Nucleus accumbens (tissue), 56 donors: ENCODE measurements at places on chromosomes 5 and 9.

- no peak for DNase-seq
Measured at GRCh38 chr9:96350866-96351265, 32.6 kb downstream of the SLC35D2 start.

DNA sequence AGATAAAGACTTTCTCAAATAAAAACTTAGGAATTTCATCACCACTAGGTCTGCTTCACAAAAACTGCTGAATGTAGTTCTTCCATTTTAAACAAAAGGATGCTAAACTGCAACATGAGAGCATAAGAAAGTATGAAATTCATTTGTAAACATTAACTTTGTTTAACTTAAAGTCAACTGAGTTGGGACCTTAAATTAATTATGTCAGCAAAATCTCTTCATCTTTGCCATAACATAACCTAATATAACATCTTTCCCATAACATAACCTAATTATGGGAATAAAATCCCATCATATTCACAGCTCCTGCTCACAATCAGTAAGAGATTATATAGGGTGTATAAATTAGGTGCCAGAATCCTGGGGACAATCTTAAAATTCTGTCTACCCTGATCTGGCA is 78.8 kb upstream of the PCSK5 start:
- no peak for DNase-seq

DNA sequence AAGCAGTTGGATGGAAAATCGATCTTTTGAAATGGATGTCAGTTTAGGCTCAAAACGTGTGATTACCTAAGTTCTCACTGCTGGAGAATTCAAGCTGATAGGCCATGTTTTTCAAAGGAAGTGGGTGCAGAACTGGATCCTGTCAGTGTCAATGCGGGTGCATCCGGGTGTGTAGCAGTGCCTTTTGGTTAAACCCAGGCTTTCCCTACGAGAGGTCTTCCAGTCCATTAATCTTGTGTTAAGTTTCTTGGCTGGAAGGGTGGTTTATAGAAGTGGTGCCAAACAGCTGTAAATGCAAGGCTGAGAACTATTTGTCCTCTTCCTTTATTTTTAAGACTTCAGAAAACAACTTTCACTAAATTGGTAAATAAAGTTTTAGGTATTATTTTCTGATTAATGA is 71.9 kb downstream of the DAPK1 start:
- no peak for DNase-seq

DNA sequence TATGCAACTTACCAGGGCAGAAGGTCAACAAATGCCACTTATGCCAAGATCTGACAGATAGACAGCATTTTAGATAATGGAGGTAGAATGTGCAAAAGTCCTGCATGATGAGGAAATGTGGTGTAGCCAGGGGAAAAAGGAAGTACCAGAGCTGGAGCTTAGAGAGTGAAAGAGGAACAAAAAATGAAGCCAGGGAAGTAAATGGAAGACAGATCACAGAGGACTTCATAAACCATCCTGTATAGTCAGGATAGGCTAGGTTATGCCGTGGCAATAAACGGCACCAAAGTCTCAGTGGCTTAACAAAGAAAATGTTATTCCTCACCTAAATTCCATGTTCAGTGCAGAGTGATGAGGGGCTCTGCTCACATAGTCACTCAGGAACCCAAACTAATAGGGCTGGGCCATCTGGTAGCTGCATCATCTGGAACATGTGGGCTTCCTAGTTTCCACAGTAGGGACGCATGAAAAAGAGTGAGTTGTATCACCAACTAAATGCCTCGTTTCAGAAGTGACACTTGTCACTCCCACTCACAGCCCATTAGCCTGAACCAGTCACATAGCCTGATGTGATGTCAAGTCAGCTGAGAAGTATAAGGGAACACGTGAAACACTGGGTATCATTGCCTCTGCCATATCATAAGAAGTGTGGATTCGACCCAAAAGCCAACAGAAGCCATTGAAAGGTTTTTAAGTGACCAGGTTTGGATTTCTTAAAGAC is 70.3 kb downstream of the SH3RF2 start:
- DNase-seq = no peak

GRCh38 chr5:55338810-55339243 is 31.0 kb downstream of the MTREX start:
- DNase-seq = no peak

GRCh38 chr9:125235804-125236519 is 5.2 kb downstream of the HSPA5 start:
- DNase-seq = no peak

DNA sequence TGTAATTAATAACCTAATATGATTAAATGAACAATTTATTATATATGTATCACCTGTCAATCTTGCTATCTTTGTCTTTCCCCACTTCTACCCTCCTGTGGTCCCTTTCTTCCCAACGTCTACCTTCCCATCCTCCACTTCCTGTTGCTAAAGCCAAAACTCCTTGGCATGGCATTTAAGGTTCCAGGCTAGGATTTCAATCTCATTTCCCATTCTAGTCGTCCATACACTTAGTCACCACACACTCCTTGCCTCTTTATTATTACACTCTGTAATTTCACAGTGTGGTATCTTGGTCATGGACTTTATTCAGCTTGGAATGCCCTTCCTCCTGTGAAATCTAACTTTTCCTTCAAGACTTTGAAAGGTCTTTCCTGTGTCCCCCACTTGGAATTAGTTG is 115.3 kb downstream of the SEMA6A start:
- DNase-seq = no peak

GRCh38 chr9:108724652-108725051 is 131.1 kb downstream of the ACTL7B start:
- DNase-seq = no peak

- no peak for DNase-seq
Measured at GRCh38 chr5:96615223-96615622, 47.0 kb upstream of the CAST start.

DNA sequence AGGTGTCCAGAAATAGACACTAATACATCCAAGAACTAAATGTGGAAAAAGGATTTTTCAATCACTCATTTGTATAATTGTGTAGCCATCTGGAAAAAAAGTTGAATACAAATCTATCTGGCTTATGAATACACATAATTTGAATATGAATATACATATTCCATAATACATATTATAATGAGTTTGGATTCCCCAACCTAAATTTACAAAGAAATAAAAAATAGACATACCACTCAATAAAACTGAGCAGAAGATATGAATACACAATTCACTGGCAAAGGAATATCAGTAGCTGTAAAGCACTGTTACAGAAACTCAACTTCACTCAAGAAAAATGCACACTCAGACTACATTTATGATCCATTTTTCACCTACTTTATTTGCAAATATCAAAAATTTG is 121.9 kb upstream of the EDIL3 start:
- DNase-seq = no peak

- DNase-seq = no peak
Measured at GRCh38 chr5:50827516-50828247, 161.2 kb downstream of the PARP8 start.

- no peak for DNase-seq
Measured at GRCh38 chr5:40321514-40321913, 358.2 kb upstream of the PTGER4 start.

GRCh38 chr9:125894566-125894965 is 147.4 kb downstream of the PBX3 start:
- DNase-seq = no peak

- no peak for DNase-seq
Measured at GRCh38 chr5:9698125-9698826, 68.1 kb upstream of the TAS2R1 start.

GRCh38 chr5:41921874-41922273 is 3.2 kb upstream of the FBXO4 start:
- DNase-seq = no peak

DNA sequence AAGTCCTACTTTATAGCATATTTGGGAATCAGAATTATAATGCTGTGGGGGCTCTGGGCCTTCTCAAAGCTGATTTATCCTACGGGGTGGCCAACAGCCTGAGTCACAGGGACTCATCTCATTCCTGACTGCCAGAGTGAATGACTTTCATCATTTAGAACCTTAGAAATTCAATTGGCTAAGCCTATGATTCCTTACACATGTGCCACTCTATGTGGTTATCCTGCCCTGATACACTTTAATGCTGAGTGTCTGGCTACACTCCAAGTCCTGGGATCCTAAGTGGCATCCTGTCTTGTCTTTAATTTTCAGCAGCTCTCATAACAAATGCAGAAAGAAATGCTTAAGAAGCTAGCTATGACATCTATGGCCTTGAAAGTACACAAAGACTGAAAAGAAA is 75.2 kb upstream of the FREM1 start:
- no peak for DNase-seq

DNA sequence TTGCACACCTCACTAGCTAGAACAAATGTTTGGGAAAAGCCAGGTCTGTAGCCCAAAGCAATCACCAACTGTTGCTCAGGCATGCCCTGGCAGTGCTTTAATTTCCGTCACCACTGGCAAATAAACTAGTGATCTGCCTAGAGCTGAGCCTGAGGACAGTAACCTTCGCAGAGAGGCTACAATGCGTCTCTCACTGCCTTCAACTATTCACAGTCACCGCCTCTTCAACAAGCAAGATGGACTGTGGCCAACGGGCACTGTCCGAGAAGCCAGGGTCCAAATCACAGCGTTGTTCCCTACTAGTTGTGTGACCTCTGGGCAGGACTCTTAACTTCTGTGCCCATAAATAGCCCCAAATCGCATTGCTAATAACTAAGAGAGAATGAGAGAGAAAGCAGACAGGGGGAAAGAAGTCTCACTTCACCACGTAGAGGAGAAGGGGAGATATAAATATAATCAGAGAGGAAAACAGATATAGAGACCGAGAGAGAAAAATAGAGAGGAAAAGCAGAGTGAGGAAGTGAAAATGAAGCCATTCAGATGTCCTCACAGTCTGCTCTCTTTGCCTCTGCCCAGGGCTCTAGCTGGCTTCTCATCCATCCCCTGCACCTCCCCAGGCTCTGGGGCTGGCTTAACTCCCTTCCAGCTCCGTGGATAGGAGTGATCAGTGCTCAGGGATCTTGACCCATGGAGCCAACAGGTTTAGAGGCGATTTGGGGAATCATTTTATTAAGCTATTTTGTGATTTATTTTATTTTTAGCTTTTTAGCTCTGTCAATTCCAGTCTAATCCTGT is 157.9 kb downstream of the ZDHHC21 start:
- no peak for DNase-seq

DNA sequence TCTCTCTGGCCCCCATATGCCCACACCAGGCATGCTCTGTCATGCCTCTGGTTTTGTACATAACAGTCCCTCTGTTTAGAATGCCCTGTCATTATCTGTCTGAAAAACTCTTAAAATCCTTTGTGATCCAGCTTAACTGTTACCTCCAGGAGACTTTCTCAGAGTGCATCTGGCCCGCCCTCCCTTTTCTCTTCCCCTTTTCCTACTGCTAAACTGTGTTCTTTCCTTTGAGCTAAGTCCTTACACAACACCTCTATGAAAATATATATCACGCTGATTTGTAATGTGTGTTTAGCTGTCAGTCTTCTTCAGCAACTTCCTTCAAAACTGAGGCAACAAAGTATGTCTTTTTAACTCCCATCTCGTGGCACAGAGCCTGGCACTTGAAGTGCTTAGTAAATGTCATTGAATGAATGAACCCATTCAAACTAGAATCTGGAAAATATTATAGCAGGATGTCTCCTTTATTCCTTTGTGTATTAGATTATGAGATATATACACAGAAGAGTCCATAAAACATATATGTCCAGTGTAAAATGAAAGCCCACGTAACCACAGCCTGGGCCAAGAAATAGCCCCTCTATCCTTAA is 166.2 kb upstream of the KLF9 start:
- DNase-seq = no peak

GRCh38 chr9:23850242-23850689 is 24.2 kb upstream of the ELAVL2 start:
- no peak for DNase-seq

DNA sequence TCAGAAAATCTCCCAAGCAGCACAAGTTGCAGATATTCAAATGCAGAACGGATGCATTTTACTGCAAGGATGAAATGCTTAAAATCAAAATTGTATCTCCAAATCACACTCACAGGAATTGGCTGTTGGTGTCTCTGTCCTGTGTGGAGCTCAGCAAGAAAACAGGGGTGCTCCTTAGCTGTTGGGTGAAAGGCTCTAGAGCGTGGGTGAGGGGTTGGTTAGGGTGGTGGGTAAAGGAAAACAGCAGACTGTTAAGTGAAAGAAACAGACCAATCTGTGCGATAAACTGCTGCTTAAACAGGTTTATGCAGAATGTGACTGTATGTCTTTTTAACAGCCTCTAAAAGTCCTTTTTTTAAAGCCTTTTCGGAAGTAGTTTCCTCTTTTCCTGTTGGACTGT is 19.8 kb downstream of the CDH6 start:
- DNase-seq = no peak

DNA sequence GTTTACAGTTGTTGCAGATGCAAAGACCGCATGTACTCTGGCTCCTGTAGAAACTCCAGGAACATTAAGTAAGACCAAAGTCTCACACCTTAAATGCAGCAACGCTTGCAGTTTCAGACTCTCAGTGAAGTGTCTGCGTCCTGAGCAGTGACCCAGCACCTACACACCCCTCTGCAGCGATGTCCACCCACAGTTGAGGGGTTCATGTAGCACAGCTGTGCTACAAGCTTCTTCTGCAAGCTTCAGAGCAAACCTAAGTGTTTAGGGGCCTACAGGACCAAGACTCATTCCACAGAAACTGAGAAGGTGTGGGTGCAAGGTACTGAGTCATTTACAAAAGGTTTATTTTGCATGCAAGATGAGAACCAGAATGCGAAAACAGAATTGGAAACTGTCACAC is 191.0 kb downstream of the IRX2 start:
- no peak for DNase-seq

- no peak for DNase-seq
Measured at GRCh38 chr5:72177538-72177937, 70.3 kb downstream of the MAP1B start.

DNA sequence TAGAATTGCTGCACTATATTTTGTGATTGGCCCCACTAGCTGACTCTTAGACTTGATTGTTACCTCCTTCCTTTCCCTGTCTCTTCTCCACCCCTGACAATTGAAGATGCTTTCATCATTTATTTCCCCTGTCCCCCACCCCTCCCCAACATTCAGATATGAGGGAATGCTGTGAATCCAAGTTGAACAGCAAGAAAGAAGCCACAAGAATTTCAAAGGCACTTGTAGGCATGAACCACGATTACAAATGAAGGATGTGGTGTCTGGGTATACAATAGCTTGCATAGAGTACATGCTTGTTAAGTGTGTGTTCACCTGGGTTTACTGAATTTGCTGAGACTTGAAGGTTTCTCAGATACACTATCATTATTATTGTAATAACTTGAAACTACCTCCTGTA is 78.3 kb upstream of the TRIO start:
- DNase-seq = no peak
